Hematopoietic multipotent progenitor cell treated with erythropoietin and hydrocortisone succinate and interleukin-3 and kit ligand, for 6 days (in vitro differentiated cells): ENCODE measurements at places on chromosomes 6 and 20.

DNA sequence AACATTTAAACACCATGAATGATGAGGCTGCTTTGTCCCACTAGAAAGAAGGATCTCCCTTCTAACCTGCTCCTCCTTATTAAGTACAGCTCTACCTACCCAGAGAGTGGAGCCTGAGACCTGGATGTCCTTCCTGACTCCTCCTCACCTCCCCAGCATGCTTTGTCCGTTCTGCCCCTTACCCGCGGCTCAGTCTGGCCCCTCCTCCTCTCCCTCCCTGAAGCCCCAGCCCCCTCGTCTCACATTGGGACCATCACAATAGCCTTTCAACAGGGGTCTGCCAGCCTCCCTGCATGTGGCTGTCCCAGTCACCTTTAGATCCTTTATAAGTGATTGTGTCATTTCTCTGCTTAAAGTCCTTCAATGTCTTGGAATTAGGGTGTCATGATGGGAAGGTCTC is 72.5 kb downstream of the DZANK1 start:
- DNase-seq, result no peak

DNA sequence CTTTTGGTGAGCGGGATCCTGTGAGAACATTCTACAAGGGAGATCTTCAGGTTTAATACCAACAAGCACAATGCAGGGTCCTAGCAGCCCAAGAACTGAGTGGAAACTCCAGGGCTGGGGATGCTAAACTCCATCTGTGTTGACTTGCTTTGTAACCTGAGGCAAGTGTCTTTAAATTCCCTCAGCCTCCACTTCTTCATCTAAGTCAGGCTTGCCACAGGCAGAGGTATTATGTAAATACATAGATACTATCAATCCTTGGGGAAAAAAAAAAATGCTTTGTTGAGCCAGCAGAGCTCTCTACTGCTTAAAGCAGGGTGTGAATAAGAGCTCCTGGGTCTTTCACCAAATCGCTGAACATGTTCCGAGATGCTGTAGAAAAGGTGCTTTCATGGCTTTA is 114.2 kb upstream of the PHACTR1 start:
- DNase-seq, result no peak

DNA sequence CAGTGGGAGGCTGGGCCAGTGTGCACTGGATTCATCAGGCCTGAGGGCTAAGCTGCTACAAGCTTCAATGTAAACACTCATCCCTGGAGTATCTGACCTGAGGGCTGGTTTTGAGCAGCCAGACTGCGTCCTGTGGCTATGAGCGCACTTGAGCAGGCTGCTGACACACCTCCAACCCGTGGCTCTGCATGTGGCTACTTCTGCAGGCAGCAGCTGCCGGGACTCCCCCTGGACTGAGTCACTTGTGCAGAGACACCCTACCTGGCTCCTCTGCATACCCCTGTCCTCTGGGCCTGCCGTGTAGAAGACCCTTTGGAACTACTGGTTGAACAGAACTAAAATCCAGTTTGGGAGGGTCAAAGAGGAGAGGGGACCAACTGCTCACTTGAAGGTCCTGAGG is 172.0 kb downstream of the SCP2D1 start:
- no peak for DNase-seq

DNA sequence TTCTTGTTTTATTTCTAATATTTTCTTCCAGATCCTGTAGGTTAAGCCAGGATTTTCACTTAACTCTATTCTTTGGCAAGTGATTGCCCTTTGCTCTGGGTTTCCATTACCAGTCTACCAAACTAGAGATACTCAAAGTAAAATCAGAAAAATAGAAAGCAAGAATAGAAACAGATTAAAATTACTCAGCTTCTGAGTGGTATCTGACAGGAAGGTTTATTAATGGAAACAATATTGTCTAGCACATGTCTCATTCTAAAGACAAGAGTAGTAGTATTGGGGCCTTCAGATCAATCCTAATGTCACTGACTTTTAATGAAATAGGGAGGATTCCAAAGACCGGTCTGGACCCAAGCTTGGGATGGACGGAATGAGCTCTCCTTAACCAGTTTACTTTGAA is 72.3 kb downstream of the SIM1 start:
- no peak for DNase-seq

DNA sequence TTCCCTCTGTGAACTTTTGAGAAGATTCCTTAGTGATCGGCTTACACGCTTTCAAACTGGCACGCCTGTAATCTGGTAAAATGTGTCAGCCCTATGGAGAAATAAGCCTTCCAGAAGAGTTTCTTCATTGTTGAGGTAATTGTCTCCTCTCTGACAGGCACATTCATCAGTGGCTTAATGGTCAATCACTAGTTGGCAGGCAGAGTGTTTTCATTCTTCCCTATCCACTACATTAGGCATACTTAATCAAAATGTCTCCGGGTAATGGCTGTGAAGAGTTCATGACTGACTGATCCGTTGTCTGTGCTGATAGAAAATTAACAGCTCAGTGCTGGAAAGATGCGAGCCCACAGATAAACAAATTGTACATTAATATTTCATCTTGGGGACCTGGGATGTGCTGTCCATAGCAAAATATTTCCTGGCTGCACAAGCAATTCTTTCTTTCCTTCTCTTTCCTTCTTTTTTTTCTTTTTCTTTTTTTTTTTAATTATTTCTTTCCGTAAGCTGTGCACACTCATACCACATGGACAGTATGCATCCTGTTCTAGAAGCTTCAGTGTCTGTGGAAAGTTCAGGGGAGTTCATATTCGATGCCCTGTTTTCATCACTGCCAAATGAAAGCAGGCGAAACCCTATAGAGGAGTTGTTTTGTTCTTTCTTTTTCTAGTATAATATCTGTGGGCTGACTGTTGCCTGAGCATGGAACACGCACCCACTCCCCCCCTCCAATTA is 31.4 kb downstream of the TSHZ2 start:
- DNase-seq, result no peak

GRCh38 chr20:53344891-53345290 is 248.7 kb downstream of the ZNF217 start:
- DNase-seq, result no peak

DNA sequence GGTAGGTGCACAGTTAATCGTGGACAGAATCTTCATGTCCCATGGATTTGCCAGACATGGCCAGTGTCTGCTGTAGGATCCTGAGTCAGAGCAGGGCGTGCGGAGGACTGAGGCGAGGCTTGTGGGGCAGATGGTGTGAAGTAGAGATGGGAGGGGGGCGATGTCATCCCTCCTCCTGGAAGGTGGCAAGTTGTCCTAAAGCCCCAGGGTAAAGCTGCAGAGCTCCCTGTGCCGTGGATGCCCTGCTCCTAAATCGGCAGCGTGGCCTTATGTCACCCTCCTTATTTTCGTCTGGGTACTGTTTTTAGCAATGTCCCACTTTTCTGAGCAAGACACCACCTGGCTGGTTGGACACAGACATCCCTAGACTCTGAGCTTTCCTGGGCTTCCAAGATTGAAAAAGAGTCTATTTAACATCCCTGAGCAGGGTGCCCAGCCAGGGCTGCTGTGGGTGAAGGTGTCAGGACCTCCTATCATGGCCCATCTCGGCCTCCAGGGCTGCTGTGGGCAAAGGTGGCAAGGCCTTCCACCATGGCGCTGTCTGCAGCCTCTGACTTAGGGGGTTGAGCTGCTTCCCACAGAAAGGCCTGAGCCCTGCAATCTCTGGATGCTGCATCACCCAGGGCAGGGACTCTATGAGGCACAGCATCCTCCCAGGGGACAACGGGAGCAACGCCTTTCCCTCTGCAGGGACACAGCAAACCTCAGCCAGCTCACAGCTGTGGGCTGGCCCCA is 145.4 kb downstream of the TTLL2 start:
- no peak for DNase-seq

DNA sequence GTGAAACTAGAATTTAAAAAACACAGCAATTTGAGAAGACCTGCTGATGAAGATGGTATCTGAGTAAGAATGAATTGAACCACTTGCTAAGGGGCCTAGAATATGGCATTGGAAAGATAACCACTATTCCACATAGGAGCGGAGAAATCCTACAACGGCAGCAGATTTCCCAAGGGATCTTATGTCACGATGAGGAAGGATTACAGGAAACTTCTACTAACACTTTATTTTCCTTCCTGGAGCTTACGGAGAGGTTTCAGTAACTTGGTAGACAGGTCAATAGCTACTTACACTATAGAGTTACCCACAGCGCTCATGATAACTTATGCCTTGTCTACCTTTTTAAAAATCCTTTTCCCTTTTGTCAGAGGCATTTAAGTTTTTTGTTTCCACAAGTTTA is 11.8 kb upstream of the TCF21 start:
- DNase-seq, result no peak

- DNase-seq, result no peak
Observed at GRCh38 chr6:2134554-2134953, 110.9 kb downstream of the GMDS start.

DNA sequence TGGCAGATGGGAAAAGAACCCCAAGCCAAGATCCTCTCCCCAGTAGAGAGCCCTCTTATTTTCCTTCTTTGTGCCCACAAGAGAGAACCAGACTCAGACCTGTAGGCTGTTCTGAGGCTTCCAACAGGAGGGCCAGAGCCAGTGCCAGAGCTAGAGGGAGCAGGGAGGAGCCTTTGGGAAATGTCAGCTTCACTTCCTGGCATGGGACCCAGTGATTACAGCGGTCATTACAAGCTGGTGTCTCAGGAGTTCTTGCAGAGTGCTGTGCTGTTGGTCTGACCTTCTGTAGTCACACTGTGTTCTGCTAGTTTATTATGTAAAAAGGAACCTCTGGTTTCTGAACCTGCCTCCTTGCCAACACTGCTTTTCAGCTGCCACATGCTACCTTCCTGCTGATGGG is 38.9 kb downstream of the STK35 start:
- no peak for DNase-seq

DNA sequence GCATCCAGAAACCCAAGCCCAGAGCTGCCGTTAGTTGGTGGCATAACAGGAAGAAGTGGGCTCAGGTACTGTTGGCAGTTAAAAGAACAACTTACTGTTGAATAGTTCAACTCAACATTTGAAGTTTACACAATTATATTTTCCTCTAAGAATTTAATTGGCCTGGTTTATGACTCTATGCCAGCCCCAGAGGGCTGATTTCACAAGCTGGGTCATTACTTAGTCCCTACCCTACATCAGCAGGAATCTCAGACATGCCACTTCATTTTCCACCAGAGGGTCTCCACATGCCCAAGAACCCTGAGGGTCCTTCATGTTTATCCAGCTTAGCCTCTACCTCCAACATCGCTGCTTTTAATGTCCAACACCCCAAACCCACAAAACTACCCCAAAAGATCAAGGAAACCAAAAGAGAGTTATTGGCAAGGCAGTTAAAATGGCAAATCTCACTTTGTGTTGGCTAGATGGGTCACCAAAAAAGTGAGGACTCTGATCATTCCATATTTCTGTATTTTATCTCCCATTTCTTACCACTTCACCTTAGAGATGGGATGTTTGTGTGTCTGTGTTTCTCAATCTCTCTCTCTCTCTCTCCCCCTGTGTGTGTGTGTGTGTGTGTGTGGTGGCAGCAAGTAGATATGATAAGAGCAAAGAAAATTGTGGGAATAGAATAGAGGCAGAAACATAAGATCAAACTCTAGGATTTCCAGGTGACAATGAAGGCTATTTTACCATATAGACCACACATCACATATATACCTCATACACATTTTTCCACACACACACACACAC is 112.5 kb upstream of the TBX18 start:
- DNase-seq, result no peak

DNA sequence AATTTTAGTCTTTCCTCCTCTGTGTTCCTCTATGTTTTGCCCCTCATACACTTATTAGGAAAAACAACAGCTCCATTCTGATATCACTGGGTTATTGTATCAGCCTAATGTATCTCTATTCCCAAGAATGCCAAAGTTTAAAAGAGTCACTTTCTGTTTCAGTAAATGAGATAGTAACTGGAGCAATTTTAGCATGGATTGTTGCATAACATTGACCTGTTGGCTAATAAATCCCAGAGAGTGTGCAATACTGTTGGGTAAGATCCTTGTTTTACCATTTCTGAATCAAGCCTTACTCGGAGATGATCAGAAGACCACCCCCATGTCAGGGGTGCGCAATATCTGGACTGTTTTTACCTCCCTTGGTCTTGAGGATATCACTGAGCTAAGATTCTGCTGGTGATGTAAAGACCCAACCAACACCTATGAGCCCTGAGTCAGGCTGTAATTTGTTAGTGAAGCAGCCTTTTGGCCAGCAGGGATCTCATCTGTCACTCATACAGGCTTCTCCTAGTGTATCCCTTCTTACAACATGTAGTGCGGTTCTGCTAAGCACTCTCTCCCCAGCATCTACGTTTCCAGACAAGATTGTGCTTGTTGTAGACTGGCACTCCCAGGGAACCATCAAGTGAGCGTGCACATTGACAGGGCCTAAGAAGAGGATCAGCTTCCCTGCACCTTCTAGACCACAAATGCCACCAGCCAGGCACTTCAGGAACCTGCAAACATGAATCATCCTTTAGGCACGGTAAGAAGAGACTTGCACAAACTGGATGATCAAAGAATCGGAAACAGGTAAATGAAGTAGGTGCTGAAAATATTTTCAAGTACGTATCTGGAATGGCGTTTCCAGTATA is 11.5 kb upstream of the IPCEF1 start:
- no peak for DNase-seq

DNA sequence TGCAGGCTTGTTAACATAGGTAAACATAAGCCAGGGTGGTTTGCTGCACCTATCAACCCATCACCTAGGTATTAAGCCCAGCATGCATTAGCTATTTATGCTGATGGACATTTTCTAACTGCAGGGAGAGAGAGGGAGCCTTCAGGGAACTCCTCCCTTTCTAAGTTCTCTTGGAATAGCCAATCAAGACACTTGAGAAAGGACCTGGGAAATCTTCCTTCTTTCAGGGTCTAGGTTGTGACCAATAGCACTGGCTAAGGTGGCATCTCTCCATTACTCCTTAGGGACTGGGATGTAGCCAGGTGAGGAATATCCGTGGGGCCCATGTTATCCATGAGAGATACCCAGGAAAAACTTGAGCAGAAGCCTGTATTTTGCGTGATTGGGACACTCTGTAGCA is 849.6 kb upstream of the MAP3K7 start:
- no peak for DNase-seq

DNA sequence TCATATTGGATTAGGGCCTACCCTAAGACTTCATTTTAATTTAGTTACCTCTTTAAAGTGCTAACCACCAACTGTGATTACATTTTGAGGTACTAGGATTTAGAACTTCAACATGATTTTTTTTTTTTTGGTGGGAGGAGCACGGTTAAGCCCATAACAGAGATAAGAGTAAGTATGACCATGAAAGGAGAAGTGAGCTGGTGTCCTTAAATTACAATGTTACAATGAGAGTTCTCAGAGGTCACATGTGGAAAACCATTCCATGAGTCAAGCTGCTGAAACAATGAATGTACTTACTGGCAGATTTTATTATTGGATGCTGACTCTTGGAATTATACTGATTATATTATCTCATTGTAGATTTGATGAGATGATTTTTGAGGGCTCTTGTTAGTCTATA is 779.3 kb upstream of the CITED2 start:
- no peak for DNase-seq

DNA sequence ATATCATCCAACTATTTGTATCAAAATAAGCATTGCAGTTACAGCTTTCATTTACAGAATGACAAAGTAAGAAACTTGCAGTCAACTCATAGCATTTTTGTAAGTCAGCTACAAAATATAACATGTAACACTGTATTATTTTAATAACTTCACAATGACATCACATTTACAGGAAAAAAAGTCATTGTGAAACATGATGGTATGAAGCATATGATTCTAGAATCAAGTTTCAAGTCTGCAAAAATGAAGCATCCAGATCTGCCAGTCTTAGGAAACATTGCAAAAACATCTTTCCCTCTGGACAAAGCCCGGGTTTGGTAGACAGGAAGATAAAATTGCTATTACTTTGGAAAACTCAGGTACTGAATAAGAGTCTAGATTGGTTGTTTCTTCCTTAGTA is 263.9 kb upstream of the NT5E start:
- DNase-seq, result no peak

GRCh38 chr6:14470671-14471070 is 353.1 kb downstream of the CD83 start:
- peak; percentile 28 for DNase-seq
